ENCODE measurements at places on chromosomes 2 and 18.

GRCh38 chr18:37487400-37487867 lies 78.2 kb downstream of the CELF4 start:
- no peak for DNase-seq

GRCh38 chr2:232434563-232435374 lies 21.2 kb upstream of the ALPI start:
- no peak for DNase-seq

GRCh38 chr2:135875491-135876065 lies 665 bp downstream of the MCM6 start:
- DNase-seq, result peak; percentile 81

- no peak for DNase-seq
Measured at GRCh38 chr2:239272626-239273025, 128.2 kb downstream of the HDAC4 start.

DNA sequence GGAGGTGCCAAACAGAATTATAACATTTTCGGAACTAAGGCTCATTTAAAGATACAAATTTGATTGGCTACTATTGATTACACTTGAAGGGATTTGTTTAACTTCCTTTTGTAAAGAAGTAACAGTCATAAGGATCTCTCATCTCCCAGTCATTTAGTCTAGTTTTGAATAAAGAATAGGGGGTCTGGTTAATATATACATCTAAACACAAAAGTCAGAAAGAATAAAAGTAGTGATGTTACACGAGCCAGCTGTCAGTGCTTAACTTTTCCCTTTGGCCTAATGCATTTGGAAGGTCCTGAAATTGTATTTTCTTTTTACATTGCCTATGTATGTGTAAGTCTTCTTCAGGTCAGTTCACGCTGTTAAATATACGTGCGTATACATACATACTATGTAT lies 8.1 kb downstream of the SEPTIN2 start:
- no peak for DNase-seq

- no peak for DNase-seq
Measured at GRCh38 chr2:10283106-10284062, 19.3 kb upstream of the HPCAL1 start.

- no peak for DNase-seq
Measured at GRCh38 chr2:8893474-8893873, 56.1 kb upstream of the KIDINS220 start.

DNA sequence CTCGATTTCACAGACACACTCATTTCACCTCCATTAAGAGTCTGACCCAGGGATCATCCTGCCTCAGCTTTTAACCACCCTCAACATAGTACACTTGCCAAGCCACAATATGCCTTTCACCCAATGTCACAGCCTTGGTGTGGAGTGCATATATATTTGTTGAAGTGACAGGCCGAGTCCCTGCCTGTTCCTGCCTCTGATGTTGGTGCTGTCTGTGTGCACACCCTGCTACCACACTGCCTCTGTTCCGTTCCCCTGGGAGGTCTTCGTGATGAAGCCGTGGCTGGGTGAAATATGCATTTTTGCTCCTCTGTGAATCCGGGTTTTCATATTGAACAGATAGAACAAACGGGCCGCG lies 90.3 kb downstream of the RNF144A start:
- DNase-seq, result no peak

GRCh38 chr2:238943338-238944067 lies 95.6 kb downstream of the TWIST2 start:
- no peak for DNase-seq

DNA sequence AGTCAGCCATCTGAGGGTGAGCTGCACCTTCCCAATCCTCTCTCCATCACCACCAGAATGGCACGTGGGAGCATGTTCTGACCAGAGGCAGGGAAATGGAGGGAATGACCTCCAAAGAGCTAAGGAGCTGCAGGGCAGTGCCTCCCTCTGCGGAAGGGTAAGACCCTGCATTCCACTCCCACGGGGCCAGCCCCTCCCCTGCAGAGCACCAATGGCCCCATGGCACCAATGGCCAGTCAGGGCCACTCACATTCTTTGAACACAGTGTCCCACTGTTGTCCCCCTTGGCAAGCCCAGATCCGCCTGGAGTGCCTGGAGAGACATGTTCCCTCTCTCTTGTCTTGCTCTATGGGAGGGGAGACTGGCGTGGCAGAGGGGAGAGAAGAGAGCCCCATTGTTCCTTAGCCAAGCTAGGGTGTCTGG lies 164.4 kb downstream of the TNS1 start:
- DNase-seq, result no peak

GRCh38 chr18:72811047-72811446 lies 56.7 kb downstream of the NETO1 start:
- DNase-seq, result no peak

- DNase-seq, result no peak
Measured at GRCh38 chr2:169110916-169111315, 41.6 kb downstream of the DHRS9 start.

GRCh38 chr18:56097621-56098020 lies 509.6 kb upstream of the TCF4 start:
- no peak for DNase-seq
